ENCODE measurements at places on chromosomes 2 and 18.

DNA sequence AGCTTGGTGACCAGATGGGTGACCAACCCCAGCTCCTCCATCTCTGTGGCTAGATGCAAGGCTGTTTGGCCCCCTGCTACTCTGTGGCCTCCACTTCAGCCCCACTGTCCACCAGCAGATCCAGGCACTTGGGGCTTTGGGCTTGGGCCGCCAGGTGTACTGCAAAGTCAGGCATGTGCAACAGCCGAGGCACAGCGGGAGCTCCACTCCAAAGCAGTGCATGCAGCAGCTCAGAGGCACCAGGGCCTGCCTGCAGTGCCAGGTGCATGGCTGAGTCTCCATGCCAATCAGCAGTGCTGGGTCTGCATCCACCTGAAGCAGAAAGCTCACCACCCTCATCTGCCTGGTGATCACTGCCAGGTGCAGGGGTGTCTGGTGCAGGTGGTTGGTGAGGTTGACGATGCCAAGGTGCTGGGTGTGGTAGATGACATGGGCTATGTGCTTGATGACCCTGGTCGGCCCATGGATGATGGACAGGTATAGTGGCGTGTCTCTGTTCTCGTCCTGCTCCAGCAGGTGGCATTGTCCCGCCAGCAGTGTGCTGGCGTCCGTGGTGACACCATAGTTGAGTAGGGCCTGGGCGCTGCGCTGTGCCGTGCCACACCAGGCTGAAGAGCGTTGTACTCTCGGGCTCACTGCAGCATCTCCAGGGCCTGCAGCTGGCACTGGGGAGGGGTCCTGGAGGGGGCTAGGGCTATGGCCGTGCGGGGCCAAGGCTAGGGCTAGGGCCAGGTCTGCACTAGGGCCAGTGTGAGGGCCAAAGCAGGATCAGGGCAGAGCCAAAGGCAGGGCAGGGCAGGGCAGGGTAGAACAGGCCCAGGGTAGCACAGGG is 1.0 kb upstream of the ANKRD62 start:
- DNase-seq = no peak

GRCh38 chr18:1848716-1849115 is 722.6 kb downstream of the METTL4 start:
- DNase-seq = no peak

DNA sequence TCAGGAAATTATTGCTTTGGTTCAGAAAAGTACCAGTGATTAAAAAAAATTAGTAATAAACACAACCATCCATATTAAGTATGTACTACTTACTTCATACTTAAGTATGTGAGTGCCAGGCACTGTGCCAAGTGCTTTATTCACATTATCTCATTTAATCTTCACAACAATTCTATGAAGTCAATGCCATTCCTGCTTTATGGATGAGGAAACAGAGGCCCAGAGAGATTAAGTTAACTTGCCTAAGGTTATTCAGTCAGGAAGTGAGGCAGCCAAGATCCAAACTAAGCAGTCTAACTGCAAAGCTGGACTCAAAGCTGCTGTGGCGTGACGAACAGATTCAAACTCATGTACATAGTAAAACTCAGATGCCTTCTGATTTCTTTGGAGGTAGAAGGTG is 22.3 kb downstream of the DTNB start:
- no peak for DNase-seq

- DNase-seq = no peak
These were observed 213.1 kb upstream of the GULP1 start for GRCh38 chr2:188078534-188078933.

- DNase-seq = no peak
These were observed 19.9 kb upstream of the NEDD4L start for GRCh38 chr18:58024139-58024538.

GRCh38 chr2:144705328-144706245 is 185.7 kb upstream of the ZEB2 start:
- DNase-seq = no peak

DNA sequence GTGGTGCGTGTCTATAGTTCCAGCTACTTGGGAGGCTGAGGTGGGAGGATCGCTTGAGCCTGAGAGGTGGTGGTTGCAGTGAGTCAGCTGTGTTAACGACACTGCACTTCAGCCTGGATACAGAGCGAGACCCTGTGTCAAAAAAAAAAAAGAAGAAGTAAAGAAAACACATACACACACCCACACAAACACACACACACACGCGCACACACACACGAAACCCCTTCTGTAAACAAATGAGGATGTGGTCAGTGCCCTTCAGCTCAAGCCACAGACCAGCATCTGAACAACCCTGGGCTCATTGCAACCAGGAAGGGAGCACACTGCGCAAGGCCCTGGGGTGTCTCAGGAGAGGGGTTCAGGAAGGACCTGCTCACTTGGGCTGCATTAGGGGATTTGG is 47.9 kb upstream of the KCNF1 start:
- no peak for DNase-seq

GRCh38 chr2:7007488-7007845 is 90.3 kb downstream of the RNF144A start:
- DNase-seq = no peak

GRCh38 chr18:36046898-36047297 is 20.5 kb downstream of the RPRD1A start:
- no peak for DNase-seq

DNA sequence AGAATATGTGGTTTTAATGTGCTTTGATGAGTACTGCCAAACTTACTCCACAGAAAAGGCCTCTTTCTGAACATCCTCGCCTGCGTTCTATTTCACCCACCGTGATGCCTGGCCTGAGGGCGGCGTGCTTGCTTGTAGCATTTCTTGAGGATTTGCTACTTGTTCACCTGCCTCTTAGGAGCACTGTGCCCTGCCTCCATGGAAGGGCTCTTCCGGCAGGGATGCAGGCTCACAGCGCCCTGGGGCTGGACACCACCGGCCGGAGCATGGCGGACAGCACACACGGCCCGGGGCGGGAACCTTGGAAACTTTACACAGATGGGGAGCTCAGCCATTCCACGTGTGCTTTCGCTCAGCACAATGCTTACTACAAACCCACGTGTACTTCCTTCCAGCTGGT is 37.1 kb downstream of the ANO7 start:
- no peak for DNase-seq

GRCh38 chr2:183035298-183035953 is 2.8 kb downstream of the NCKAP1 start:
- DNase-seq = no peak

GRCh38 chr2:2688254-2688653 is 357.2 kb upstream of the MYT1L start:
- DNase-seq = no peak

DNA sequence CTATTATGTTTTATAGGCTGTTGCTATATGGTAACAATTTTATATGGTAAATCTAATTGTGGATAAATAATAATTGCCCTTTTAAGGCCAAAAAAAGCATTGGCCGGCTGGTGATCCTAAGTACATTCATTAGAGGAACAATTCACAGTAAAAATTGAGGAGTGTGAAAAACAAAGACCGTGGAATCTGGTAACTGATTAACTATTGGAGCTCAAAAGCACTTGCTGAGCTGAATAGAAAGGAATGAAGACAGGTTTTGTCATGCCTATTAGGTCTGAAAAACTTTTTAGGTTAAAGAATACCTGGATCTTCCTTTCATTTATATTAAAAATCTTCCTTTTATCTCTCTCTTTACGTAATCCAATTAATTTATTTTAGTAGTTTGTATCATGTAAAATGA is 18.5 kb upstream of the RBBP8 start:
- no peak for DNase-seq

GRCh38 chr2:10944799-10945198 is 33.1 kb downstream of the KCNF1 start:
- DNase-seq = no peak

DNA sequence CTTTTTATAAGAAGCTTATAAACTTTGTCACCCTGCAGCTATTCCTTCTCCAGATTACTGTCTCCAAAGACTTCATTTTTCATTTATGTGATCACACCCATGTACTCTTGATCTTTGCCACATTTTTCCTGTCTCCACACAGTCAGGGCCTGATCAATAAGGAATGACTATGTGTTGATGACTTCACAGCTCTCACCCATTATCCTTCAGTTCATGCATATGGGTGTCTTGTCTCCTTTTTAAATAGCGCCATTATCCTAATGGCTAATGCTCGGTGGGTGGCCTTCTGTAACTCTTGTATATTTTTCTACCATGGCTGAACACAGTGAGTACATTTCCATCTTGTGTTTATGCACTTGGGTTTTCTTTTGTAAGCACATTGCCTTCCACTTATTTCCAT is 335.7 kb upstream of the NRP2 start:
- no peak for DNase-seq

DNA sequence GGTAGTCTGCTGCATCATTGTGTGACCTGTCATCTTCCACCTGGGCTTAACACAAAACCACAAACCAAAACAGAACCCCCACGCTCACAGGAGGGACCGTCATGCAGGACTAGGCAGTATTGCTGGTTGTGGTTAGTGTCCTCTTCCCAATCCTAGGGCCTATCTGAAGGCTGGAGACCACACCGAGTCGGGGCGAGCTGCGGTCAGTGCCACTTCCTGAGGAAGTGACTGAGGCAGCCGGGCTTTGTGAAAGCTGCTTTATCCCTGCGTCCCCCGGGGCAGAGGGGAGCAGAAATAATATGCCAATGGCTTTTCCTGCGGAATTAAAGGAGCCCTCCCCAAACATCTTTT is 22.9 kb downstream of the ZNF532 start:
- no peak for DNase-seq

GRCh38 chr2:225895126-225895525 is 495.6 kb downstream of the NYAP2 start:
- no peak for DNase-seq

- DNase-seq = no peak
These were observed 135.5 kb upstream of the PKDCC start for GRCh38 chr2:41912337-41912736.

GRCh38 chr2:86543793-86544192 is 19.4 kb downstream of the CHMP3 start:
- no peak for DNase-seq

DNA sequence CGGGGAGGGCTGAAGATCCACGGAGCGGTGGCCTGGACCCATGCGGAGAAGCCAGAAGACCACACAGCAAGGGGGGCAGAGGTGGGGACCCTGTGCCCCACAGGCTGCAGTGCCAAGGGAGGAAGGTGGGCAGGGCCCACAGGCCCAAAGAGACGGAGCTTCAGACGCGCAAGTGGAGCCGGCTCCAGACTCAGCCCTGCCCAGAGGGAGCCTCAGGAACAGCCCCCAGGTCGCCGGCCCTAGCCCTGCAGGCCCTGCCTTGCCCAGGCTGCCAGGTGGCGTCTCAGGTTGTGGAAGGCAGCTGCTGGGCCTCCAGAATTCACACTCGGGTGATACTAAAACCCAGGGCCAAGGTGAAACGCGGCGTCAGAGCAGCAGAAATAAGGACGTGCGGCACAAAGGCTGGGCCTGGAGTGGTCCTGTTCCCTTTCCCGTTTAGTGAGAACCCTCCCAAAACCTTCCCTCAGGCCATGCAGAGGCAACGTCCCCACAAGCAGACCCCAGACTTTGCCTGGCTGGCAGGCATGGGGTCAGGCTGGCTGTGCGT is 36.8 kb downstream of the SLC66A2 start:
- DNase-seq = no peak

- no peak for DNase-seq
These were observed 146.9 kb upstream of the POU3F3 start for GRCh38 chr2:104707056-104707455.

- DNase-seq = no peak
These were observed 265.5 kb upstream of the PARD3B start for GRCh38 chr2:204279819-204280218.

GRCh38 chr2:67667054-67667908 is 270.1 kb downstream of the ETAA1 start:
- DNase-seq = no peak

DNA sequence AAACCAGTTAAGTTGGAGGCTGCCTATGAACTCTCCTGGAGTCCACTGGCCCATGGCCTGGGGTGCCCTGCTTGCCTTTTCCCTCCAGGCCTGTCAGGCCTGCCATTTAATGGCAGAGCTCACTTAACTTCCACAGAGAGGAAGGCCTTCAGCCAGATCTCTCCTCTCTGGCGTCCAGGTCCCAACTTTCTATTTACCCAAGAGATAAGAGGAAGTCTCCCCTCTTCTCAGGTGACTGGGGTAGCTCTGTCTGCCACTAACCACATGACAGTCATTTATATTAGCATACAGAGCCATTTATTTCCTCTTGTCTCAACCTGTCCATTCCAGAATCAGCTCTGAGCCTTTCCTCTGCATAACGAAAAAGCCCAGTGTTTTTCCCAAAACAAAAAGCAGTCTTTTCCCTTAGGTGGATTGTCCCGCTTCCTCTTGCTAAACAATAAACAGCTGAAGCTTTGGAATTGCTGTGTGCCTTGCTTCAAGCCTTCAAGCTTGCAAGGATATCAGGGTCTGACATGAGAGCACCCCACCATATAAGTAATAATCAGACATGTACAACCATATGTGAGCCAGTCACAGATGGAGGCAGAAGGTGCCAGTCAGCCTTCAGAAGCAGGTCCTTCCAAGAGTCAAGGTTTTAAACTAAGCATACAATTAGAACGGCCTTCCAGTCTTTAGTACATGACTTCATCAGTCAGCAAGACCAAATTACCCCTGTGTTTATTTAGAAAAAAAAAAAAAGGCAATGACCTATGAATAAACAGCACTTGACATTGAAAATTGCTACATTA is 71.2 kb upstream of the STPG4 start:
- no peak for DNase-seq

- DNase-seq = no peak
These were observed 128.4 kb downstream of the ASXL3 start for GRCh38 chr18:33706391-33706790.

DNA sequence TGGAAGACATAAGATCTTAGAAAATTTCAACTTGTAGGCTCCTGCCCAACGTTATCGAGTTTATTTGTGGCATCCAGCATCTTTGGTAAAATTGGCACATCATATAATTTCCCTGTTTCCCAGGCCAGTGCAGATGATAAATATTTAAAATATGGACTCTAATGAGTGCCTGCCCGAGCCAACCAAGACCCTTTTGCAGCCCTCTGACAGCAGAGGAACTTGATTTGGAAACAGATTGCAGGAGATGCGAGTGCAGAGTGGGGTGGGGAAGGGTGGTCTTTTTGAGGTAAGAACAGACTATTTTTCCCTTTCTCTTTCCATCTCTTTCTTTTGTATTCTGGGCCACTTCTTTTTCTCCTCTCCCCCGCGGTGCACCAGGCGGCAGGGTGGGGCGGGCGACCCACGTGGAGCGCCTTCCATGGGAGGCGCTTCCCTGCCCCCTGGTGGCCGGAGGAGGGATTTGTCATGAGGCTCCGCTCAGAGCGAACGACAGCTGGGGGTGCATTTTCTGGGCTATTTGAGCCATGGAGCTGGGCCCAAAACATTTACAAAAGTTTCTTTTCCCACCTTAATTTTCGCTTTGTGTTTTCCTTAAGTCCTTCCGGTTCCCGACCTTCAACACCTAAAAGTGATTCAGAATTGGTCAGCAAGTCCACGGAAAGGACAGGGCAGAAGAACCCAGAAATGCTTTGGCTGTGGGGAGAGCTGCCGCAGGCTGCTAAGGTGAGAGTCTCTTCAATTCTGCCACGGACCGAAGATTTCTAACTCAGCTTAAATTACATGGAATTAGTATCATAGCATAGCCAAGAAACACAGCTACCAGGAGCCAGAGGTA is 32.7 kb downstream of the LPIN1 start:
- no peak for DNase-seq
